ENCODE measurements at places on chromosomes 11 and 22.

DNA sequence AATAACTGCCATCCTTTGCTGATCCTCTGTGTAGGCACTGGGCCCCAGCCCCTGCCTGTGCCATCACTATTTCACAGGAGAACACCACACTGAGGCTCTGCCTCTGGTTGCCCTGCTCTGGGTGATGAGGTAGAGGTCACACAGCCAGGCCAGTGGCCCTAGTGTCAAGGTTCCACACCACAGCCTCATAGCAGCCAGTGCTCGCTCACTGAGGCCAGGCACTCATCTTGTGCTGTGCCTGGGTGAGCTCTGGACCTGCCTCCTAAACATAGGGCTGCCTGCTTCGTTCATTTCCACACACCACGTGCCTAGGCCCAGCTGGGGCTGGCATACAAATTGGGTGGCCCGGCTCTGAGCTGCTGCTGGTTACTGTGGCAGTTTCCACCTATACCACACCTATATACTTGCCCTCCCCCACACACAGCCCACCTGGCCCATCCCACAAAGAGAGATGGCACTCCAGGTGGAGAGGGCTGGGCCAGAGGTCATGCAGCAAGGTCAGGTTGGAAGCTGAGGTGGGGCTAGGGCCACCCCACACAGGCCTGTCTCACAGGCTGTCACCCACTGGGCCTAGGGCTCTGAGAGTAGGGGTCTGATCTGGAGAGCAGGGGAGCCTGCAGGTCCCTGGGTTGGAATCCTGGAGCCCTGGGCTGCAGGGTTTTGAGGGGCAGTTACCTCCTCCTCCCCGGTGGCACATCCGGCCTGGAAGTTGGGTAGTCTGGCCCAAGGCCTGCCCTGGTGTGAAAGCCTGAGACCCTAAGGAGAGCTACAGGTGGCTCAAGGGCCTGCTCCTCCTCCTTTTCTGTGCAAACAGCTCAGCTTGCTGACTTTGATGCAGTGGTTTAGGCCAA lies 11.2 kb downstream of the KCNQ1OT1 start:
- no peak for DNase-seq

GRCh38 chr11:11170352-11171084 lies 182.5 kb downstream of the CSNK2A3 start:
- no peak for DNase-seq

DNA sequence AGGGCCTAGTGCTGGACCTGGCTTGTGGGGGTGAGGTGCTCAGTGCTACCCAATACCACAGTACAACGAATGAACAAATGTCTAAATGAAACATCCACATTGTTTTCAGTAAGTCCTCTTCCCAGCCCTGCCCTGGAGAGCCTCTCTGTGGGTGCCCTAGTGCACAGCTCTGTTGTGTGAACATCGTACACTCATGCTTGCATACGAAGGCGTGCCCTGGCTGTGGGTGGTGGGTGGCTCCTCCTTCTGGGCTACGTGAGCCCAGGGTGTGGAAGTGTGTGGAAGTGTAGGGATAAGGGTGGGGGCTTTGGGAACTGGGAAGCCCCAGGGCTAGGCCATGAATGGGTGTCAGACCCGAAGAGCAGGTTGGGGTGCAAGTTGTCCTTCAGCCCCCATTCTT lies 592 bp upstream of the NLRX1 start:
- DNase-seq = no peak

- DNase-seq = no peak
Measured at GRCh38 chr11:15969701-15970329, 386.5 kb downstream of the SOX6 start.

DNA sequence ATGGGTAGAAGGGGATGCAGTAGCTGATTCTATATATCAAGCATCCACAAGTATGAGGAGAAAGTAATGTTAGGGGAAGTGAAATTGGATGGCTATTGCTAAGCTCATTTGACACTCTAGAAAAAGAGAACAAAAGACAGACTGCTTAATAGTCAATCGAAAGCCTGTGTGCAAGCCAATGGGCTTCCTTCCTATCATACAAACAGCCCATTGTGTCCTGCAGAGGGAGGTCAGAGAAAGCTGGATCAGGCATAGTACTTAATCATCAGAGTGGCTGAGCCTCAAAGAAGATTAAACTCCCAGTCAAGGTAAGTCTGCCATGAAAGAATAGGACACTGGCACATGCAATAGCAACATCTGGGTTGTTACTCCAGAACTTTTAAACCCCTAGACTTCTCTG lies 50.9 kb upstream of the PGR start:
- DNase-seq = no peak

GRCh38 chr11:2343502-2343901 lies 33.6 kb upstream of the CD81 start:
- DNase-seq = no peak

DNA sequence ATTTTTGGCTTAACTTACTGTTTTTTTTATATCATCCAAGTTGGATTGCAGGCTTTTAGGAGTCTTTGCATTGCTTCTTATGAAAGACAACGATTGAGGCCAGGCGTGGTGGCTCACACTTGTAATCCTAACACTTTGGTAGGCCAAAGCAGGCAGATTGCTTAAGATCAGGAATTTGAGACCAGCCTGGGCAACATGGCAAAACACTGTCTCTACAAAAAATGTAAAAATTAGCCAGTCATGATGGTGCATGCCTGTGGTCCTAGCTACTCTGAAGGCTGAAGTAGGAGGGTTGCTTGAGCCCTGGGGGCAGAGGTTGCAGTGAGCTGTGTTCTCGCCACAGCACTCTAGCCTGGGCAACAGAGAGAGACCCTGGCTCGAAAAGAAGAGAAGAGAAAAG lies 56.6 kb downstream of the BID start:
- DNase-seq = no peak

DNA sequence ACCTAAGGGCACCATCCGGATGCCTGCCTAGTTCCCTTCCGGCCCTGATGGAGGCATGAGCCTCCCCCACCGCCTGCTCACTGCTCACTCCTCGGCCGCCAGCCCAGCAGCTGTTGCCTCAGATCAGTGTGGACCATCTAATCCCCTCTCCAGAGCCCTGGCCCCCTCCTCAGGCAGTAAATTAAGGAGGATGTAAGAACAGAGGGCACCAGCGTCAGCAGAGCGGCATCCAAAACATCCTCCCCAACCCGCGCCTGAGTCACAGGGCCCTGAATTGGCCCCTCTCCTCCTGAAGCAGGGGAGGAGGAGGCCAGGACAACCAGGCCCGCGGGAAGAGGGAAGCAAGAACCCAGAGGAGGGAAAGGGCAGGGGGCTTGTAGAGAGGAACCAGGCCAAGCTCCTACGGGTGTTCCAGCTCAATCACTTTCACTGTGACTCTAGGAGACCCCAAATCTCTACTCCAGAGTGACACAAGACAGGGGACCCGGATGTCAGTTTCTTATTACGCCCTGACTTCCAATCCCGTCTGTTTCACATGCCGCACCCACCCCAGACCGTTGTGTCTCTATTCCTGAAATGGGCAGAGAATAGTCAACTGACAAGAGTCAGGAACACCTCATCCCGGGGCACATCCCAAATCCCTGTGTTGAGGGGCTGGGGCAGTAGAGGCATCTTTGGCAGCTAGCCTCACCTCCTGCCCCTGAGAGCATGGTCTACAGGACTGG lies 31.3 kb upstream of the MYOD1 start:
- no peak for DNase-seq

- DNase-seq = no peak
Measured at GRCh38 chr11:124012697-124013096, at the start of gene OR10G4. TSS of gene OR10G4 (plus strand) at chr11:124012997. CDS start at chr11:124015575, 2,578 bp downstream.

All from CD14-positive monocyte (primary cell).